CD4-positive, alpha-beta T cell treated with Interleukin-6 at 100 ng/mL for 8 hours (primary cell): ENCODE measurements at places on chromosomes 6 and 20.

- DNase-seq, result no peak
These were observed 157.7 kb upstream of the GGTLC1 start for GRCh38 chr20:24146231-24146634.

DNA sequence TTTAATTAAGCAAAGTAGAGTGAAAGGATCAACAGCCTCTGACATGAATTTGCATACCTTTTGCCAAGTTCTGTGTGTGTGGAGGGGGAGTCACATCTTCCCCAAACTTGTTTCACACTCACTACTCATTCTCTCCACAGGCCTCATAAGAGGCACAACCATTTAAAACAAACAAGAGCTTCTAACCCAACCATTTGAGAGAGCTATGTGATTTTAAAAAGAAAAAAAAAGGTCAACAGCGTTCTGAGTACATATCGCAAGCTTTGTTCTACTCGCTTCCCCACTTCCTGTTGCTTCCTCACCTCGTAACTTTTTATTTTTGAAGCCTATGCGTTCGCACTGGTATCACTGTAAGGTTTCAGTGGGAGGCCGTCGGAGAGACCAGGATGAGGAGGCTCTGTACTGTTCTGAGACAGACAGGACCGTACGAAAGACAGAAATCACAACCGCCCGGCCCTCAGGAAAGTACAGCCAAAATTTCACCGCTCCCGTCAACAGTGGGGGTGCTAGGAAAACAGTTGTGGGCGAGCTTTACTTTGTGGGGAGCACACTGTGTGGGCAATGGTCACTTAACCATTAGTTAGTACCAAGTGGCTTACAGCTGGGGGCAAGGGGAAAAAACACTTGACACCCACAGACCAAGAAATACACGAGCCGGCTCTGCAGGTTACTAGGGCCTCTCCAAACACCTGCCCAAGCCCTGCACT is 61.3 kb downstream of the TRERF1 start:
- DNase-seq, result peak; percentile 75

DNA sequence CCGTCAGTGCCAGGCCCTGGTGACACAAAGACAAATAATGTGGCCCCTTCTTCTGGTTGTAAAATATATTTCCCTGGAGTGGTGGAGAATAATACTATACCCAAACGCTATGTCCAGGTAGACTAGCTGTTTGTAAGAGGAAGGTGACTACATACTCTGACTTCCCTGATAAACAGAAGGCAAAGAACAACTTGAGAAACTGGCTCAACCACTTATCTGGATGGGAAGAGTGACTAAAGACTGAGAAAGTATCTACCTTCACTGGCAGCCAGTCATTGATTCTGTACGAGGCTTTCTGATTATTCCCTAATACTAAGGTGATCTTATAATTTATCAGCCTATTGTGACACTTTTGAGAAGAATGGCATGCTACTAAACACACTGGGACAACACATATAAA is 569.7 kb downstream of the EPHA7 start:
- DNase-seq, result no peak

- DNase-seq, result no peak
These were observed 164.2 kb downstream of the SLC24A3 start for GRCh38 chr20:19376451-19377229.

DNA sequence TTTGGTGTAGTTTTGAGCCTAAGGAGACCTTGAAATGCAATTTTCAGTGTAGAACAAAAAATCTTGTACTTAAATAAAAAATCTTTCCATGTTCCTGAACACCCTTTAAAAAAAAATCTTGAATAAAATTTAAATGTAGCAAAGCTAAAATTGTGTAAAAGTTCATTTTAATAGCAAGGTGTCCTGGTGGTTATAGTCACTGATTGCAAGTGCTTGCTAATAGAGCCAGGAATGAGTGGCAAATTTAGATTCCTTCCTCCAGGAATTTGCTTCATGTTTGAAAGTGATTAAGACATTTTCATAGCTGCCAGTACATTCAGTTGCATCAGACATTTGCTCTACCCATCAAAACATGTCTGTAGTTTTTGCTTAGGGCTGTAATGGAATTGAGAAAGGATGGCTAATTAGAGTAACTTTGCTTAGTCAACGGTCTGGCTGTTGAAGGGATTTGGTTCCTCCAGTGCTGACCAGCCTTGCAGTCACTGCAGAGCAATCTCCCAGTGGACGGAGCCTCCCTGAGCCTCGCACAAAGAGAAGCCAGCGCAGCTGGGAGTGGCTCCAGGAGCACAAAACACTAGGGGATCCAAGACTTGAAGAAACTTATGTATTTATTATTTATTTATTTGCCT is 36.5 kb downstream of the AKAP12 start:
- DNase-seq, result no peak

- DNase-seq, result no peak
These were observed 76.9 kb downstream of the FIG4 start for GRCh38 chr6:109767961-109768360.

- DNase-seq, result no peak
These were observed 14.5 kb downstream of the ADA start for GRCh38 chr20:44637042-44637441.

DNA sequence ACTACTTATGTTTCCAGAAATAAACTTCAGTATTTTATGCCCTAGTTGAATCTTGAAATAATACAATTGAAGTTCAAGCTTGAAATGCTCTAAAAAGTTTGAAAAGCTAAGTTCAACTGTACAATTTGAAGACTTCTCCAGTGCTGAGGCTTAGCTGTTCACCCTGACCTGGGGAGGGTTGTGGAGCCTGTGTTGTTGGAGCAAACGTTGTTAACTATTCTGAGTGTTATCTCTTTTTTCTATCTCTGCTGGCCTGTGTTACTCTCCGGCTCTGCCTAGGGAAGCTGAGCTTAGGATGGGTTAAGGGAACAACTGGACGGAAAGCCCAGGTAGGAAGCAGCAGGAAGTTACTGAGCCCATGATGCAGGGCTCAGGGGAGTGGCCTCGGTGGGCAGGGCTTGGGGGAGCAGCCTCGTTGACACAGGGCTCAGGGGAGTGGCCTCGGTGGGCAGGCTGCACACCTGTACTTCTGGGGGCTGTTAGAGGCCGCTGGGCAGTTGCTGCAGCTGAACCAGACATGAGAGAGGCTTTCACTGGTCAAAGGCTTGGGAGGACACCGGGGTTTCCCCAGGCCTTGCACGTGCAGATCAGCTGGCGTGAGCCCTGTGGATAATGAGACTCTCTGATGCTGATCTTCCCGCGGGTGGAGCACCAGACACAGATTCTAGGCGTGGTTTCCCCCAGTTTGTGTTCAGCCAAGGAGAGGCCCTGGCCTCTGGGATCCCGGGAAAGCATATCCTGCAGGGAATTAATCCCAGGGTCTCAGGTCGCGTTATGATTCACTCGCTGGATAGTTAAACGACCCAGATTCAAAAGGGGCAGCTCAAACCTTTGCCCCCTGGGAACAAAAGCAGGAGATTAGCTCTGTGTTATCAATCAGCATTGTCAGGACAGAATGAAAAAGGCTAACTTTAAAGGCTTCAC is 58.9 kb downstream of the ERMARD start:
- DNase-seq, result no peak

GRCh38 chr6:168131464-168132415 is 52.7 kb upstream of the FRMD1 start:
- no peak for DNase-seq

GRCh38 chr6:169139179-169139971 is 114.3 kb downstream of the THBS2 start:
- DNase-seq, result no peak

- DNase-seq, result no peak
These were observed 19.8 kb downstream of the CYP21A2 start for GRCh38 chr6:32057966-32058365.

- no peak for DNase-seq
These were observed 32.5 kb upstream of the NT5E start for GRCh38 chr6:85417336-85417735.

GRCh38 chr20:56859801-56860261 is 230.7 kb downstream of the TFAP2C start:
- DNase-seq, result no peak

- no peak for DNase-seq
These were observed 200.3 kb upstream of the SIM1 start for GRCh38 chr6:100665041-100665380.

DNA sequence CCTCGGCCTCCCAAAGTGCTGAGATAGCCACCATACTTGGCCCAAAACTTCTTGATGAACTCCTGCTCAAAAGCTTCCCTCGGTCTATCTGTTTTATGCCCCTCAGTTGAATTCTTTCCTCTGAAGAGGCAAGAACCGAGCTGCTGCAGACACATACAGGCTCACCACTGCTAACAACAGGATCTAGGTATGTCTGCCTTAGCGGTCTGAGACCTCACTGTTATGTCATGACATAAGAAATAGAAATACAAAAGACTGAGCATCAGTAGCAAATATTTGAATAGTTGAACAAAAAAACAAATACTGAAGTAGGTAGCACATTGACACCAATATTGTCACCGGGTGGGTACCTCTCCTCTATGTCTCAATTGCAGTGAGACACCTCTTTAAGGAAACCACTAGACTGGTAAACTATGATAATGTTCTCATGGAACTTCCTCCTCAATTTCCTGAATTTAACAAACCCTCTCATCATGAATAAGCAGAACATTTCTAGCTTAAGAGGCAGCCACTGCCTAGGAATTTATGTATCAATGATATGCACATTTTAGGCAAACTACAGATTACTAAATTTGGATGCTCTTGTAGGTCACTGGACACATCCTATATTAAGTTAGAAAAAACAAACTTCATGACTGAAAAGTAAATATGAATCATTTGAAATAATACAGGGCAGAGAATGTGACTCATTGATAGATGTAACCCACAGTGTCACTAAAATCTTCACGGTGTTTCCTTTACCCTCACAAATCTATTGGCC is 9.4 kb upstream of the STXBP5 start:
- no peak for DNase-seq

- no peak for DNase-seq
These were observed 22.2 kb downstream of the TNXB start for GRCh38 chr6:32086661-32087573.

GRCh38 chr6:10640412-10640811 is 54.0 kb downstream of the C6orf52 start:
- DNase-seq, result no peak

- no peak for DNase-seq
These were observed 25.1 kb upstream of the FBXO30 start for GRCh38 chr6:145839653-145840052.

DNA sequence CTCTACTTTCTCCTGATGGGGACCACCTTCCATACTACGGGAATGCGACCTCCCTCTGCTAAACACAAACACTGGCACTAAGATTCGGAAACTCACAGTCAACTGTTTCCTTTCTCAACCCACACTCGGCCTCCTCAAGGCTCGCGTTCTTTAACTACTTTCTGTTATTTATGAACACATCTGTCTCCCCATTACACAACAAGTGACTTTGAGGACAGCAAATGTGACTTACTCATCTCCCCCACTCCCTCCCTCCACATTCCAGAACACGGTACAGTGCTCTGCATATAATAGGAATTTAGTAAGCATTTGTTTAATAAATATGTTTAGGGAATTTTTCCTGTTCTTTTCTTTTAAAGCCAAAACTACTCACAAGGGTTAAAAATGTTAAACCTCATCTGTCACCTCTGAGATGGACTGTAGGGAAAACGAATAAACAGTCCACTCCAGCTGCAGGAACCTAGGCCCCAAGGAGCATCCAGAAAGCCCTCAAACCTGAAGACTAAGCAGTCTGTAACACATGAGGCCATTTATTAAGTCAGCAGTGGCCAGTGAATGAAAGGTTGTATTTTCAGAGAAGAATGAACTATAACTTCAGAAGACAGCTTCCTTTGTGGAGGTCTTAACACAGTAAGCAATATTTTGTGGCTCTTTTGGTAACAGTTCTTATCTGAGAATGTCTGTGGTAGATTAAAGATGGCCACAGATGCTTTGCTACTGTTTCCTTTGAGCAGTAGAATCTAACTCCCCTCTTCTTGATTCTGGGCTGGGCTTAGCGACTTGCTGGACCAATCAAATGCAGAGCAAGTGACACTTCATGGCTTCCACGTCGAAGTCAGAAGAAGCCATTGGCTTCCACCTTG is 209.6 kb upstream of the DTNBP1 start:
- DNase-seq, result no peak

DNA sequence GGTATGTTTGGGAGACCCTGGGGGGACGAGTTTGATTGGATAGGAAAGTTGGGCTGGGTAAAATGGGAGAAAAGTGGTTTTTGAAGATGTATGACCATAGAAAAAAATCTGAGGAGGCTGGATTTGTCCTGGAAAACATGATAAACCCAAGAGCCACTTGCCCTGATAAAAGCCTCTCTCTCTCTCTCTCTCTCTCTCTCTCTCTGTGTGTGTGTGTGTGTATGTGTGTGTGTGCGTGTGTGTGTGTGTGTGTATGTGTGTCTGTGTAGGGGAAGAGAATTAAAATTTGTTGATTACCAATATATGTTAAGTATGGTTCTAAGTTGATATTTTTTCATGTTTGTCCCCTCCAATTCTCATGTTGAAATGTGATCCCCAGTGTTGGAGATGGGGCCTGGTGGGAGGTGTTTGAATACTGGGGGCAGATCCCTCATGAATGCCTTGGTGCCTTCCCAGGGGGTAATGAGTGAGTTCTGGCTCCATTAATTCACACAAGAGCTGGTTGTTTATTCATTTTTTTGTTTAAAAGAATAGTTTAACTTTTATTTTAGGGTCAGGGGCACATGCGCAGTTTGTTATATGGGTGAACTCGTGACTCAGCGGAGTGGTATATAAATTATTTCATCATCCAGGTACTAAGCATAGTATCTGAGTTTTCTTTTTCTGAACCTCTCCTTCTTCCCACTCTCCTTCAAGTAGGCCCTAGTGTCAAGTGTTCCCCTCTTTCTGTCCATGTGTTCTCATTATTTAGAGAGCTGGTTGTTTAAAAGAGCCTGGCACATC is 208.8 kb downstream of the TFAP2B start:
- DNase-seq, result no peak

GRCh38 chr20:38450412-38450975 is 15.4 kb upstream of the SNHG17 start:
- no peak for DNase-seq

DNA sequence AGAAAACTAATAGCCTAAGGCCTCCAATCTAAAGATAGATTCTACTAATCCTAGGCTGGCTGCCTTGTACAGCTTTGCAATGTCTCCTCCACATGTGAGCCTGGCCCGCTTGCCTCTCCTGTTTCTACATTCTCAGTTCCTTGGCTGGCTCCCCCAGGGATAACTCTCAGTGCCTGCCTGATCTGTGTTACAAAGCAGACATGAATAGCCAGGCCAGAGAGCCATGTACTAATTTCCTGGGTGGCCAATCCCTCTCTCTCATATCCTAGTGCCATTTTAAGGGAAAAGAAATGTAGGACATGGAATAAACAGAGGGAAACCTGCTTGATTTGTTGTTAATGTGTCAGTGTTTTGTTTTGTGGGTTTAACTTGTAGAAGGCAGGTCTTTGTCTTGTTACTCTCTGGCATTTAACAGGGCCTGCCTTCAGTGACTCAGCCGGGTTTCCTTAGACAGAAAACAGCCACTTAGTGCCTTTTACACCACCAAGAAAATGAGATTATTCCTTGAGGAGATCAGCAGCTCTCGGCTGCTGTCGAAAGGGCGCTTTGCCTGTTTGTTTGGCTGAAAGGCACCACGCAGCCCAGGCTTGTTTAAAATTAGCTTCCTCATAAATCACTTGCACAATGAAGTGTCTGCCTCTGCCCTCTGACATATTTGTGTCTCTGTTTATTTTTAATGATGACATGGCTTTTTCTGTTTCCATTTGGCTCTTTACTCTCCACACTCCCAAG is 702.7 kb downstream of the MAFB start:
- no peak for DNase-seq
